ENCODE measurements at places on chromosomes 1 and 21.
A peak's percentile ranks its signal among the peaks of the same experiment; 100 is the strongest.

GRCh38 chr1:232893481-232894313 lies 56.7 kb upstream of the NTPCR start:
- DNase-seq: no peak

- no peak for DNase-seq
Measured at GRCh38 chr1:83799594-83799993, 199.3 kb downstream of the TTLL7 start.

DNA sequence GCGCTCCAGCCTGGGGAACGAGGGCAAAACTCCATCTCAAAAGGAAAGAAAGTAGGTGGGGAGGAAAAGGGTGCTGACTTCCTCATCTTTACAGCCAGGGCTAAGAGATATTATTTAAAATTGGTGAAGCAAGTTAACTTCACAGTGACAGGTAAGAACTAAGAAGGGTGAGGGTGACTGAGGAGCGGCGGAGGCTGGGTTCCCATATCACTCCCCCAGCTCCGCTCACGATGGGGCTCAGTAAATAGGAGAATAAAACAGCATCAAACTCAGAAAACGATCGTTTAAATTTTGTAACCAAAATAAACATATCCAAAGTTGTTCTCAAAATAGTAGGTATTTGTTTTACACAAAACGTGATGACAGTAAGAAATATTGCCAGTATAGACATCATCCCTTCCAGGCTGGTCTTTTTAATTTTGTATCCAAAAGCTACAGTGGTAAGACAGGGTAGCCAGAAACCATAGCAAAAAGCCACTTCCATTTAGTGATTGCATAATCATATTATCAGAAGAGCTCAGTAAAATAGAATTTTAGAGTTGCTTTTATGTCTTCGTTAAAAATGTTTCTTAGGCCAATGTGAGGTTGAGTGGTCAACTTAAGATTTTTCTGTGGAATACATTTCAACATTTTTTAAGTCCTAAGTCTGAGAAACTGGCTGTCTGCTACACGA lies 26.2 kb upstream of the ADARB1 start:
- no peak for DNase-seq

GRCh38 chr1:24640288-24640687 lies 2.8 kb upstream of the SRRM1 start:
- DNase-seq: no peak

- no peak for DNase-seq
Measured at GRCh38 chr1:17513131-17513530, 26.4 kb upstream of the ARHGEF10L start.

DNA sequence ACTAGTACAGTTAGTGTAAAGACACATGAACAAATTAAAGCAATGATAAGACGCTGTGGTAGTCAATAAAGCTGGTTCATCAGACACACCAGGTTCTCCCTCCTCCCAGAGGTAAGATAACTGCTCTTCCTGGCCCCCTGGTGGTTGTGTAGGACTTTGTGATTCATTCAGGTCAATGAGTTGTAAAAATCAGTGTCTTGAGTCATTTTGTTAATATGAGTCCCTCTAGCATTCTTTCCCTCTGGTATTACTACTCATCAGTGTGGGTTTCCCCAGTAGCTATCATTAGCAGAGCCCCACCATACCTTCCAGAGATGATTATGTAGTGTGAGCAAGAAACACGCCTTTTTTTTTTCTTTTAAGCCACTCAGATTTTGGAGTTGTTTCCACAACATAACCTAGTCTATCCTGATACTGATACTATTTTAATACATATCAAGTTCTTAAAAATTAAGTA lies 3.6 kb upstream of the SETDB1 start:
- peak; percentile 77 for DNase-seq

DNA sequence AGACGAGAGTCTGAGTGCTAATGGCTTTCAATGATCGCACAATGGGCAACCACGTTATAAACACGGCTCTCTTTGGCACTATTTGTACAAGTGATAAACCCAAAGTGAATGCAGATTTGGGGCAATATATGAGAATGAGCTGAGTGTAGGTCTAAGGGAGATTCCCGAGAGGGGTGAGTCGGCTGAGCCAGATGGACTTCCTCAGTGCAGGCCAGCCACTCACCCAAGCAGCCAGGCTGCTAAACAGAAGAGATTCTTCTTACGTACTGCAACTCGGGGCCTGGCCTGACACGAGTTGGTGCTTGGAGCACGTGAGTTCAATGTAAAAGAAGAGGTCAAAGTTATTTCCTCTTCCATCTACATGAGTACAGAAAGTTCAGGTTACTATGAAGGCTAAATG lies 6.2 kb upstream of the MIXL1 start:
- no peak for DNase-seq

GRCh38 chr21:28069450-28069923 lies 923.2 kb downstream of the LTN1 start:
- no peak for DNase-seq

DNA sequence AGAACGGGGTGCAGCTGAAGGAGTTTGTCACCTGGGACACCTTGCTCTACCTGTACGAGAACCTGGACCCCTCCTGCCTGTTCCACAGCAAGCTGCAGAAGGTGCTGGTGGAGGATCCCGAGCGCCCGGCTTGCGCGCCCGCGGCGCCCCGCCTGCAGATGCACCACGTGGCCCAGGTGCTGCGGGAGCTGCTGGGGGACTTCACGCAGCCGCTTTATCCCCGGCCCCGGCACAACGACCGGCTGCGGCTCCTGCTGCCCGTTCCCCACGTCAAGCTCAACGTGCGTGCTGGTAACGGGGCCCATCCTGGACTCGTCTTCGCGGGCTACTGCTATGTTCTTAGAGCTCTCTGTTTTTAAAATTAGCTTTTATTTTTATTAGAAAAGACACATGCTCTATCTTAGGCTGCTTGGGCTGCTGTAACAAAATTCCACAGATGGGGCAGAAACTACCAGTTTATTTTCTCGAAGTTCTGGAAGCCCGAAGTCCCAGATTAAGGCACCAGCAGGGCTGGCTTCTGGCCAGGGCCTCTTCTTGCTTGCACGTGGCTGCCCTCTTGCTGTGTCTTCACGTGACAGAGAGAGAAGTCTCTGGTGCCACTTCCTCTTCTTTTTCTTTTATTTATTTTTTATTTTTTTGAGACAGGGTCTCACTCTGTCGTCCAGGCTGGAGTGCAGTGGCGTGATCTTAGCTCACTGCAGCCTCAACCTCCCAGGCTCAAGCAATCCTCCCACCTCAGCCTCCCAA lies 38.1 kb downstream of the TRPM2 start:
- no peak for DNase-seq

GRCh38 chr1:46549697-46550681 lies 1.5 kb downstream of the KNCN start:
- DNase-seq: no peak

DNA sequence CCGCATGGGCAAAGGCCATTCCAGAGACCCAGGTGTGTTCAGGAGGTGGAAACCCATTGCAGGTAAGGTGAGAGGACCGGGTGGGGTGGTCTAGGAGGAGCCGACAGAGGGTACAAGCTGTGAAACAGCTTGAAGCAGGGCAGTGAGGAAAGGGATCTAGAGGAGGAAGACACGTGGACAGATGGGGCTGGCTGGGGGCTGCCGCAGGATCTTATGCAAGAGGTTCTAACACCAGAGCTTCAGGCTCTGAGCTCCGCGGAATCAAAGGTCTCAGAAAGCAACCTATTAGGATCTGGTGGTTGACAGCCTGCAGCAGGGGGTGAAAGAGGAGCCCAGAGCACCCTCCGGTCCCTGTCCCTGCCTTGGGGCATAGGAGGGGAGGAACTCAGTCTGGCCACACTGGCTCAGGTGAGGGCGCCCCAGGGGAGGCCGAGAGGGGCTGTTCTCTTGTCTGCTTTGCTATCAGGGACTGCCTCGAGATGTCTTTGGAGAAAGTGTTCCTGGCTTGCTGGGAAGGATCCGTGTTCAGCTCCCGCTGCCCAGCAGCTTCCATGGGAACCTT lies 1.9 kb downstream of the TFF1 start:
- DNase-seq: no peak

DNA sequence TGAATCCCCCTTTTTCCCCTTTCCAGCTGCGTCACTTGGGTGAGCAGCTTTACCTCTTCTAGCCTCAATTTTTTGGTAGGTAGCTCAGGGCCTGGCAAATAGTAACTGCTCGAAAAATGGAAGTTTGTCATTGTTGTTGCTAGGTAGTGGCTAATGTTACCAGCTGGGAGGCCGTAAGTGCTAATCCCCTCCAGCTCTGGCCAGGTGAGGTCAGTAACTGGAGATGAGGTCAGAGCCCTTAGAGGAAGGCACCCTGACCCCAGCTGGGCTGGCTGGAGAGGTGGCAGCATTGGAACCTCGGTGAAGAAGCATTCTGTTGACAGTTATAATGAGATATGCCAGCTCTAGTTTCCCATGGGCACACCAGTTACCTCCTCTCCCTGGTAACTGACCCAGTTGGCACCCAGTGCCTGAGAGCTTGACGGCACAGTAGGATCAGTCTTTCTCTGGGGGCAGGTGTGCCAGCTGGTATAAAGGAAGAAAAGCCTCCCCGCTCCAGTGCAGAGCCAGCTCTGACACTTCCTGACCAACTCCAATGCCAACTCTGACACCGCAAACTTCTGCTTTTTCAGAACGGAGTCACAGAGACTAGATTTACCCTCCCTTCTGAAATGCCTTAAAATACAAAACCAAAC lies 35.0 kb upstream of the SLC2A1 start:
- DNase-seq: no peak

GRCh38 chr1:156144742-156145141 lies 8.6 kb upstream of the SEMA4A start:
- no peak for DNase-seq

- no peak for DNase-seq
Measured at GRCh38 chr1:166353213-166353612, 186.4 kb upstream of the FAM78B start.

GRCh38 chr1:49995734-49996133 lies 28.0 kb downstream of the AGBL4 start:
- no peak for DNase-seq

DNA sequence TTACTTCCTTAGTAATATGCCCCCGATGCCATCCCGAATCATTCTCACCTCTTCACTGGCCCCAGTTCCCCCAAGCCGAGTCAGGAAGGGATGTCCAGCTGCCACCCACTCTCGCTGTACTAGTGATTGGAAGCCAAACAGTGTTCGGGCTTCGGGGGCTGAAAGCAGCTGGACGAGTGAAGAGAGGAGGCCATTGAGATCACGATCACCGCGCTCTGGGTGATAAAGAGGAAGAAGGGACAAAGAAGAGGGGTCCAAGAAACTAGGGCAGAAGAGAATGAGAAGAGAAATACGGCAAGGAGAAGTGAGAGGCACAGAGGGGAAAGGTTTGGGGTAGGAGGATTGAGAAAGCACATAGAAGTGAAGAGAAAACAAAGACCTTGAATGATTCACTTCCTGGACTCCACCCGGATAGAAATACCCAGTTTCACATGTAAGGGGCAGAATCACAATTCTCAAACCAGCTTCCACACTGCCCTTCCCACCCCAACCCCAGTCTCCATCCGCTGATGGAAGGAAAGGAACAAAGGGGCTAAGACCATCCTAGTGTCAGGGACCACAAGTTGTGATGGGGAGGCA lies 3.7 kb upstream of the SF3B4 start:
- no peak for DNase-seq

- DNase-seq: no peak
Measured at GRCh38 chr1:220884109-220884980, 5.1 kb downstream of the HLX start.

DNA sequence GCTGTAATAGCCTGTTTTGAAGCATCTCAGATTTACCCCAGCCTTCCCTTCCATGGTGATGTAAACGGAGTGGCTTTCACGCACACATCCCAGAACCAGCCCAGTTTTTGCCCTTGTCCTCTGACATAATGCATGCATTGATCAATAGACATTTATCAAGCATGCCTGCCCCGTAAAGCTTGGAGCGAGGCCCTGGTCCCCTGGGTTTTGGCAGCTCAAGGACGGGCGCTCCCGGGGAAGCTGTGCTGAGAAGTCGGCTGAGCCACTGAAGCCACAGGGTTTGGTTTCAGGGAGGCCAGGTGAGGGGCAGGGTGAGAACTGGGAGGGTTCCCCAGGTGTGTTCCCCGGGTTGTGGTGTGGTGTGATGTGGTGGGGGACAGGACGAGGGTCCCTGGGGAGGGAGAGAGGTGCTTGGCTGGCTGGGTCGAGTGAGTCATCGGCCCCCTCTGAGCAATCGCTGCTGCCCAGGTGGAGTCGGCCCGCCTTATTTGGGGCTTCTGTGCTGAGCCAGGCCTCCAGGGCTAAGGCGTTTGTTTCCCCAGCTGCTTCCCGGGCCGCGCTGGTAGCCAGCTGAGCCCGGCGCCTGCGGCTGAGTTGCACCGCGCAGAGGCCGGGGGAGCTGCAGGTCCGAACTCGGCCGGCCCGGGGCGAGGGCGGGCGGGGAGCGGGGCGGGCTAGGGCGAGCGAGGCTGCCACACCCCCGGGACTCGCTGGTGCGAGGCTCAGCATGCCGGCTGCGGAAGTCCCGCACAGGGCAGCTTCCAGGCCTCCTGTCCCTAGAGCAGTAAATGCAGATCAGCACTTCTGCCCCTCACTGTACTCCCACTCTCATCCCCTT lies 23.6 kb downstream of the ATP2B4 start:
- DNase-seq: peak; percentile 35

DNA sequence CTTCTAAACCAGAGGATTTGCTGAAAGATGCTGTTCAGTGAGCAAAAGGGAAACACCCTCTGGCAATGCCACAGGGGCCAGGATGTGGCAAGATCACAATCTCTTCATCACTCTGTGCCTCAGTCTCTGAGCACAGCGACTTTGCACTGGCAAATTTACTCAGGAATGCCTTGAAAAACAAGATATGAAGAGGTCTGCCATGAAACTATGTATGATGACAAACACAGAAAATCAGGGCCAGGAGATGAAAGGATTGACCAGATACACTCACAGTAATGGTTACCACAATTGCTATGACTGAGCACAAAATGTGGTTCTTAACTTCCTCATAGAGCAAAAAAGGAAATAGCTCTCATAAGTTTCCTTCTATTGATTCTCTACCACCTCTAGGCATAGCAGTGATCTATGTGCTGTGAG lies 5.8 kb downstream of the TTC13 start:
- no peak for DNase-seq

- no peak for DNase-seq
Measured at GRCh38 chr1:152348447-152348846, 11.4 kb downstream of the FLG2 start.

DNA sequence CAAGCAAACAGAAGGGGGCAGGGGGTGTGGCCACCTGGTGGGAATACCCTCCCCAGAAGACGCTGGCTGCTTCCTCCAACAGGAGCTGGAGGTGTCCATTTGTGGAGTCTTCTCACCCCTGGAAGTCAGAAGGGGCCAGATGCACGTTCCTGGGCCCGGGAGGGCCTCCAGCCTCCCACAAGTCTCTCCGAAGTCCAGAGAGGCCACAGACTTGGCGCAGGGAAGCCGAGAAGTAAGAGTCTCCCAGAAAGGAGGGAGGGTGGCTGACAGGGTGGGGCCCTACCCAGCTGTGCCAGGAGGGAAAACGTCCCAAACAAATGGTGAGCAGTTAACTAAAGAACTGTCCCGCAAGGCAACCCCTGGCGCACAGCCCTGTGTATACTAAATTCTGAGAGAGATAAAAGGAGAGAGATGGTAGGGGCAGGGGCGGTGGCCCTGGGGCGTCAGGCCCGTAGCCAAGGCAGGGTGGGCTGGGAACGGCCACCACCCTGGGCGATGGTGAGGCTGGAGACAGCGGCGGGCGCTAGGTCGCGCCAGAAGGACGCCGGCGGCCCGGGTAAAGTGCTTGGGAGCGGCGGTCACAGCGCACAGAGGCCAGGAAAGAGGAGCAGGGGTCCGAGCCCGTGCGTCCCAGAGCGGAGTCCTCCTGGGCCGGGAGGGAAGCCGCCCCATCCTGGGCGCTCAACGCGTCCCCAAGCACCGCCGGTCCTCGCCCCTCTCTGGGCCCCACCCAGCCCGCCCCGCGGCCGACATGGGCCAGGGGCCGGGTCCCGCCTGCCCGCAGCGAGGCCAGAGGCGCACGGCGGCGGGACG lies 1.2 kb downstream of the CHD5 start:
- no peak for DNase-seq

- no peak for DNase-seq
Measured at GRCh38 chr1:181931873-181932272, 129.6 kb downstream of the ZNF648 start.
